ENCODE measurements at places on chromosomes 7 and 10.

GRCh38 chr7:73851410-73852338 lies 9.3 kb upstream of the TMEM270 start:
- no peak for DNase-seq

DNA sequence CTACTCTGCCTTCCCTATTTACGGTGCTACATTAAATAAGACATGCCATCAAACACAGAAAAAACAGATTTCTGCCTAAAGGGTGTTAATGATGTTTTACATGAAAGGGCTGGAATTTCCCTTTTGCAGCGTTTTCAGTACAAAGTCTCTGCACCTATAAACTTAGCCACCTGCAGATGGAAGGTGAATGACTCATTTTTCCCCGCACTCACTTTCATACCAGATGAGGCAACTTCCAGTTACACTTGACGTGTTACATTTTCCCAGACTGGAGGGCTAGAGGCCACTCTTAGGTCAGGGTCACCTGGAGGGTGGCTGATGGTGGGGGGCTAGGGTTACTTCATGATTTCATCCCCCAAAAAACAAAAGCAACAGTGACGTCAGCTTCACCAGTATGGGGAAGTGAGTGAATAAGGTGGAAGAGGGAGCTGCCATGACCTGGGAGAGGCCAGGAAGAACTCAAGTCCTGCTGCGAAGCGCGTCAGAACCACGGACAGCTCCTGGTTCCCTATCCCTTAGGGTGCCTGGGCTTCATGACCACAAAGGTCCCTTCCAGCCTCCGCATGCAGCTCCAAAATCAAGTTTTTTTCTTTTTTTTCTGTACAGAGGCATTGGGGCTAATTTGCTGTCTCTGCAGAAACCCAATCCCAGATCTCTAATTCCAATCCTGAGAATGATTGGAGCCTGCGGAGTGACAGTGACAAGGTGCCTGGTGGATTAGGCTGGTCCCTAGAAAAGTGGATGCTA lies 94.0 kb downstream of the ADARB2 start:
- DNase-seq, result no peak

DNA sequence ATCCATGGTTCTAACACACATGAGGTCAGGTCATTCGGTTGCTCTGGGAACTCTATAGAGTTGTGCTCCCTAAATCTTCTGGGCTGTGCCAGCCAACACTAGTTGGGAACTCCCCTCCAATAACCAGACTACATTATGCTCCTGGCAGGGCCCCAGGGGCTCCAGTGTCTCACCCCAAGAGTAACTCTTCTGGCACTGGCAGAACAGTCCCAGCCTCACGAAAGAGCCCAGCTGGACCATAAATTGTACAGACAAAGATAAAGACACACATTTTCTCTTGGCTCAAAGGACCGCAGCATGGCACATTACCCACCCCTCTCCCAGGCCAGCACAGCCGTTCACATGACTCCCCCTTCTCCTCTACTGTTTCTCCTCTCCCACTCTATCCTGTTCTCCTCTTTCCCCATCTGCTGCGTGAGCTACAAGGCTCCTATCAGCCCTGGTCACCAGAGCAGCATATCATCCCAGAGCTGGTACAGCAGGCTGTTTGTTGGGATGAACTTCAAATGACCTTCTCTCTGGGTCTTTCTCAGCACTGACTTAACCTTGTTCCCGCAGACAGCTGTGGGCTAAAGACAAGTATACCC lies 230.6 kb downstream of the PLXNA4 start:
- DNase-seq, result no peak

GRCh38 chr7:137728426-137728825 lies 118.3 kb downstream of the DGKI start:
- no peak for DNase-seq

DNA sequence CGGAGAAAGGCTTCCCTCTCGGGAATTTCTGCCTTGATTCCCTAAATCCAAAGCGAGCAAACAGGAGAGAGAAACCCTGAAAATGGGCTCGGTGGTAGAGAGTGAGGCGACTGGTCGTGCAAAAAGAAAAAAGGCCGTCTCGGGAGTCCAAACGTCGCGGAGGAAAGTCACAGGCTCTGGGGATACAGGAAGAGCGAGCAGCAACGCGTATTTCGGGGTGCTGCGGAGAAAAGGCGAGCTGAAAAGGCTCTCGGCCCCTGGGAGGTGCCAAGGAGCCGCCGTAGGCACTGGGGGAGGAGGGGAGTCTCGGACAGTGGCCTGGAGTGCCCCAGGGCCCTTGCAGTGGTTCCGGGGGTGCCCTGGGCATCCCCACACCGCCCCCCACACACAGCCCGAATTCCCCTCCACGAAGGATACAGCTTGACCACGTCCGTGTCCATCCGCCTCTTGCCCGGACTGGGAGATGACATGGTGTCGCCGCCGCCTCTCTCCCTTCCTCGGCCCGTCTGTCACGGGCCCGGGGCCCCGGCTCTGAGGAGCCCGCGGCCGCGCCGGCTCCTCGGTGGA lies 591 bp downstream of the UBE2H start:
- no peak for DNase-seq

GRCh38 chr7:70670288-70670687 lies 461.7 kb upstream of the GALNT17 start:
- DNase-seq, result no peak

GRCh38 chr7:69670701-69671100 lies 72.4 kb downstream of the AUTS2 start:
- DNase-seq, result no peak

DNA sequence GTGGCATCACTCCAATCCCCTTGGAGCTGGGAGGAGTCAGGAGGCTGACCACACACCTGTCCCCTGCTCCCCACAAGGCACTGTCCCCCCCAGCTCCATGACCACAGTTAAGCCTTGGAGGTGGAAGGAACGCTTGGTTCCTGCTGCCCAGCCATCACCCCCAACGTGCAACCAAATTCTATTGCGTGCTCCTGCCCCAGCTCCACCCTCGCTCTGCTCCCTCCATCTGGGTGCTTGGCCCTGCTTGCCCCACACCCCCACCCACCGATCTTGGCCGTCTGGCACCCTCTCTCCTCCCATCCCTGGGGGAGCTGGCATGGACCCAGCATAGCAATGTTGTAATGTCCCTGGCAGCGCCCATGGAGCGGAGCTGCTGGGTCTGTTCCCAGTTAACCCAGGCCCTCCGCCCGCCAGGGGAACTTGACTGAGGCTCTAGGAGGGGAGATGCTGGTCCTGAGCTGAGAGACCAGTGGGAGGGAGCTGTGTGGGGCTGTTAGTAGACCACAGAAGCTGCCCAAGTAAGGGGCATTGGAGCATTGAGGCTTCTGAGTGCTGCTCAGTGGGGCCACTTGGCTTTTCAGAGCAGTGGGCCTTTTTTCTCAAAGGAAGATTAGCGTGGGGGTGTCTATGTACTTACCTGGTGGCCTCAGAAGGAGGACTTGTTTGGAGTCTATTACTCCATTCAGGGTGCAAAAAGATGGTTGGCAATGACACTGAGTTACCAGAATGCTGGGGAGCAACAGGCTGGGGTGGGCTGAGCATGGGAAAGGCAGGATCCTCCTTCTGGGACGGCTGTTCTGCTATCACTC lies 1.1 kb downstream of the EPHB6 start:
- no peak for DNase-seq

DNA sequence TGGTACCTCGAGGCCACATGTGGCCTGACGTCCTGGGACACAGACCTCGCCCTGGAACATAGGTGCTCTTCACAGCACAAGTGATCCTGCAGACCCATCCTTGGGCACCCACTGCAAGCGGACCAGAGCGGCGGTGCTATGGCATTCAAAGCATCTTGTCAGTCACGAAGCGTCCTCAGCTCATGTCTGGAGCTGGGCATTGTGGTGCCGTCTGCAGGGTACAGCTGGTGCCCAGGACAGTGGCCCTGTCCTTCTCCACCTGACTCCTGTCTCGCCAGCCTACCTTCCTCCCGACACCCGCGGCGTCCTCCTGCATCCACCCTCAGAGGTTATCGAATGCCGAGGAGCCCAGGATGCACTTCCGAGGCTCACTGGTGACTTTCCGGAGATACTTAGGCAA lies 26.5 kb downstream of the ADGRA1 start:
- no peak for DNase-seq

DNA sequence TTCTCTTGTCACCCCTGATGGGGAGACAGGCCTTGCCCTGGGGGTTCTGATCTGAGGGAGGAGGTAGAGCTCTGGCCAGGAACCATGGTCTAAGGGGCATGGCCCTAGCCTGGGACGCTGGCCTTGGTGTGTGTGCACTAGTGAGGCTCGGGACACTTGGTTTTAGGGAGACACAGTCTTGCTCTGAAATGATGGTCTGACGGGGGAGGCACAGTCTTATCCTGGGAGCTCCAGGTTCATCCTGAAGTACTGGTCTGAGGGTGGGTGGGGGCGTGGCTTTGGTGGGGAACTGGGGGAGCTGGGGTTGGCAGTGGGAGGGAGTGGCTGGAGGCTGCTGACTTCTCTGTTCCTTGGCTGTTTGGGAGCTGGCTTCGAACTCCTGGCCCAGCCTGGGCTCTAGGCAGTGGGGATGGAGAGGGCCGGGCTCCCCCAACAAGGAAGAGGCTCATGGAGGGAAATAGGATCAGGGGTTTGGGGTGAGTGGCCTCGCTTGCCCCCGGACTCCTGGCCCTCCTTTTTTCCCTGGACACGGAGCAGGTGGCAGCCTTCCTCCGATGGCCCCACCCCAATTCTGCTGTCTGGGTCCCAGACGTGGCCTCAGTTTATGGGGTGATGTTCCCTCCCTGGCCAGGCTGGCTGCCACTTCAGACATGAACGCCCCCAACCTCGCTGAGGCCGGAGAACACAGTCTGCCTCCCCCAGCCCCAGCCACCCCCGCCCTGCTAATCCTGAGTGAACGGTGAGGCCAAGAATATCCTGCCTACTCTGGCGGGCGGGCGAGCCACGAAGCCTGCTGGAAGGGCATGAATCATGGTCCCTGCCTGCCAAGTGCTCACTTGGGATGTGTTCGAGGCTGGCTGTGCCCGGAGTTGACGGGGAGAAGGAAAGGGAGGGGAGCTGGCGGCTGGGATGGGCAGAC lies 43.5 kb downstream of the TMEM270 start:
- DNase-seq, result no peak

Measured in stimulated activated CD8-positive, alpha-beta memory T cell treated with anti-CD3 and anti-CD28 coated beads, Interleukin-4, amount 100 ng/mL, for 1 hour (primary cell).